ENCODE measurements at places on chromosomes 6 and 20.

- no peak for DNase-seq
Observed at GRCh38 chr20:59173938-59174491, 10.4 kb downstream of the ZNF831 start.

- no peak for DNase-seq
Observed at GRCh38 chr20:401682-402495, 6.2 kb upstream of the RBCK1 start.

DNA sequence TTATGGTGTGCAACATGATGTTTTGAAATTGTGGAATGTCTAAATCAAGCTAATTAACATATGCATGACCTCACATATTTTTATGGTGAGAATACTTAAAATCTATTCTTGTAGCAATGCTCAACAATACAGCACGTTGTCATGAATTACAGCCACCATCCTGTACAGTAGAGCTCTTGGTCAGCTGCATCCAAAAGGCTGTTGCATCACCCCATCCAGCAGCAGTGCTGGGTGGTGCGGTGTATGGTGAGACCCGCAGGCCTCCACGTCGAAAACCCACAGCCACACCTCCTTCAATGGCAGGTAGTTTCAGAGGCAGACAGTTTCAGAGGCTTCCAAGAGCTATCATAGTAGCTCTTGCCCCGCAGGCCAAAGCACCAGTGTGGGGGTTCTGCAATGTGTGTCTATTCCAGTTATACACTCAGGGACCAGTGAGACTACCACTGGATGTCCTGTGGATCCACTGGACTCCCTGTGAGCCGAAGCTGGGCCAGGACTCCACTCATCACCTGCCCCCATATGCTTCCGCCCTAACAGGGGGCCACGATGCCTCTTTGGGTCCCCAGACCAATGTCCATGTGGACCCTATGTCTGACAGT is 23.4 kb downstream of the PACSIN1 start:
- no peak for DNase-seq

- no peak for DNase-seq
Observed at GRCh38 chr20:39916236-39916765, 772.7 kb downstream of the MAFB start.

GRCh38 chr6:164167873-164168405 is 753.4 kb downstream of the QKI start:
- no peak for DNase-seq

GRCh38 chr6:168294901-168295300 is 24.7 kb downstream of the DACT2 start:
- no peak for DNase-seq

GRCh38 chr6:142548566-142548965 is 246.8 kb downstream of the ADGRG6 start:
- no peak for DNase-seq

DNA sequence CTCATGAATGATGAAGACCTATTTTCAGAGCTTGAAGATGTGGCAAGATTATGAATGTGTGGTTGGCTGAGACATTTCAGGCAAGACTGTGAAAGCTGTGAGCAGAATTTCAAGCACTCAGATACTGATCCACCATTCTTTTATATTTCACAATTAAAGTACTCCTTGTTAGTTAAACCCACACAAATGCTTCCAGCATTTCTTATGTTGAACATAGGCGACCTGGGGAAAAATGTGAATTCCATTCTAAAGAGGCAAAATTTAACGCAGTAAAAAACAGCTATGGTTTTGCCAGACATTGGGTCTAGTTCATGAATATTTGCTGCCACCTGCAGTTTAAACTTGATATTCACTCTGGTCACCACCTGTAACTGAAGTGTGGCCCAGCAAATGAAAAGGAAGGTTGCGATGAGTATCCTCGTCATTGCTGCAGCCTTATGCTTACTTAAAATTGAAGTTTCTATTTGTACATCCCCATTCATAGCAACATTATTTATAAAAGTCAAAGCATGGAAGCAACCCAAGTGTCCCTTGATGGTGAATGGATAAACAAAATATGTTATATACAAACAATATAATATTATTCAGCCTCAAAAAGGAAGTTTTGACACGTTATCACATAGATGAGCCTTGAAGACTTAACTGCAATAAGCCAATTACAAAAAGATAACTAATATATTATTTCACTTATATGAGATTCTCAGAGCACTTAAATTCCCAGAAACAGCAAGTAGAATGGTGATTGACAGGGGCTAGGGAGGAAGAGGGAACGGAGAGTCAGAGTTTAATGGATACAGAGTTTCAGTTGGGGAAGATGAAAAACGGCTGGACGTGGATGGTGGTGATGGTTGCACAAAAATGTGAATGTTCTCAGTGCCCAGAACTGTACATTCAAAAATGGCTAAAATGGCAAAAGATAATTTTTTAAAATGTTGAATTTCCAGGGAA is 32.4 kb upstream of the FAM184A start:
- DNase-seq = peak; percentile 5

DNA sequence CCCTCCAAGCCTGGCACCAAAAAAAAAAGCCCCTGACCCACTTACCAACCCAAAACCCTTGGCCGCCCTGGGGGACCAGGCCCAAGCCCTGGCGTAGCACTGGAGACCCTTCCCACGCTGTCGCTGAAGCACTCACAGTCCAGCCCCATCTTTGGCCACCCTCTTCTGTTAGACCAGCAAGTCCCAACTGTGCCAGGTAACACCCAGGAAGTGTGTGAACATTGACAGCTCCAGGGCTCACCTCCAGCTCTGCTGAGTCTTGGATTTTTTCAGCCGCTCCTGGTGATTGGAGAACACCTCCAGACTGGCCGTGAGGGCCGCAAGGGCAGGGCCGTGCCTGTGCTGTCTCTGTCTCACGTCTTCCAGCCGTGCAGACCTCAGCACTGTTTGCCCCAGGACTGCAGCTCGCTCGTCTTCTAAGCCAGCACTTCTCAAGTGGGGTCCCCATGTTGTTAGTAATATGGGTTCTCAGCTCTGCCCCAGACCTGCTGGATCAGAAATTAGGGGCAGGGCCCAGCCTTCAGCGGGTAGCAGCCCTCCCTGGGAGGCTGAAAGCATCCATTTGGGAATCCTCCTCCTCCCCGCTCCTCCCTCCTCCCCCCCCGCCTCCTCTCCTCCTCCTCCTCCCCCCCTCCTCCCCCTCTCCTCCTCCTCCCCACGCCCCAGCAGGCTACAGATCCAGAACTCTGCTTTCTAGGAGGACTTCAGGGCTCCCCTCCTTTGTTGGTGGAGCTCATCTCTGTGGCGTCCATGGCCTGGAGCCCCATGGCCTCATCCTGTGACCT is 18.1 kb downstream of the NPEPL1 start:
- no peak for DNase-seq

GRCh38 chr20:16346956-16347355 is 226.3 kb downstream of the KIF16B start:
- no peak for DNase-seq

GRCh38 chr6:104527761-104528415 is 331.8 kb downstream of the HACE1 start:
- no peak for DNase-seq

DNA sequence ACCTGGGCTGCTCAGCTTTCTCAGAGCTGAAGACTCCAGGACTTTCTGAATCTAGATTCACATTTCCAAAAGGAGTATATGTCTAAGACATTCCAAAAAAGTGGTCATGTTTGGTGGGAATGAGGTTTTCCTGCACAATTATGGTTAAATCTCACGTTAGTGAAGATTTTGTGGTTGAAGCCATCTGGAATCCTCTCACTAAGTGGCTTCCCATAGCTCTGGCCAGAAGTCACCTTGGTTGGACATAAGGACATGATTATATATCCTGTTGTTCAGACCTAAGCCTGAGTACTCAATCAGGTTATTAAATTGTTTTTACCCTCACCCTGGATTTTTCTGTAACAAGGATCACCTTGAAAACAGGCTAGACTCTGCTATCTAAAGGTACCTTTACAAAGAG is 176.1 kb upstream of the PLN start:
- DNase-seq = no peak

DNA sequence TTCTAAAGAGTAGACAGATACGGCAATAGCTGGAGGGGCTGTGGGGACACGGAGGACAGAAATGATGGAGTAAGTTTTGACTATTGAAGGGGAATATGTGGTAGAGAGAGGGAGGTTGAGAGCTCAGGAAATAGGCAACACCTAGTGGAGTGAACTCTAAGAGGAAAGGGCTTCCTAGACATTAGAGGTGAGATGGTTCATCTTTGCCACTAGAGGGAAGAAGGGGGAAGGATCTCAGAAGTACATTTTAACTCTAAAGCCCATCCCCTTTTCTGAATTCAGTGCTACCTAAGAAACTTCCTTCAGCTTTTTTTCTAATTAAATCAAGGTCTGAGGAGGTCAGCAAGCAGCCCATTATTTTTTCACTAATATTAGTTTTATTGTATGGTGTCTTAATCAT is 689.4 kb upstream of the MAP3K7 start:
- DNase-seq = no peak

DNA sequence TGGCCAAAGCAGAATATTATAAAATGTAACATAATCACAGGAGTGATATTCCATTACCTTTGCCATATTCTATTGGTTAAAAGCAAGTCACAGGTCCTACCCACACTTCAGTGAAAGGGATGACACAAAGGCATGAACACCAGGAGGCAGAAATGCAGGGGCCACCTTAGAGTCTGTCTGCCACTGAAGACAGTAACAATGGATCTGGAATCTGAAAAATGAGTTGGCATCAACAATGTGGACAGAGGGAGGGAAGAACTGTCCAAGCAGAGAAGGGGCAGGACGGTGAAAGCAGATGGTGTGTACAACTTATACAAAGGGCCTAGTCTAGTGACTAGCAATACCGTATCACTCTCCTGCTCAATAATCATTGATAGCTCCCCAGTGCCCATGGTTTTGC is 6.6 kb upstream of the LPIN3 start:
- no peak for DNase-seq

- no peak for DNase-seq
Observed at GRCh38 chr6:89799756-89800155, 19.8 kb downstream of the MDN1 start.

GRCh38 chr6:35677456-35677855 is 11.3 kb downstream of the FKBP5 start:
- no peak for DNase-seq

GRCh38 chr20:34435589-34435988 is 72.5 kb downstream of the ITCH start:
- DNase-seq = no peak

DNA sequence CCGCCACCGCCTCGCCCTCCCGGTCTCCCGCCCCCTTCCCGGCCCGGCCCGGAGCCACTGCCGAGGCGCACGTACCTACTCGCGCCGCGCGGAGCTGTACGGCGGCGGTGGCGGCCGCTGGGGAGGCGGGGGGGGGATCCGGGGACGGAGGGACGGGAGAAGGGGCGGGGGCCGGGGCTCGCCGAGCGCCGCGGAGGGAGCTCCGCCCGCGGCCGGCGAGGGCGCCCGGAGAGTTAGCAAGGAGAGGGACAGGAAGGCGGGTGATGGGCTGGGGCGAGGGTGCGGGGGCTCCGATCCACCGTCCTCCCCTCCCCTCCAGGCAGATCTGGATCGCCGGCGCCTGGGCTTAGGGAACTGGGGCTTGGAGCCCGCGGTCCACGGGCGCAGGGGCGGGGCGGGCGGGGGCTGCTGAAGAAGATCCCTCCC is 548 bp upstream of the TMEM74B start:
- DNase-seq = no peak

GRCh38 chr20:49511788-49512525 is 29.5 kb upstream of the KCNB1 start:
- no peak for DNase-seq

GRCh38 chr20:54208548-54209176 is 775 bp downstream of the PFDN4 start:
- no peak for DNase-seq

- no peak for DNase-seq
Observed at GRCh38 chr6:77055711-77056110, 407.6 kb downstream of the HTR1B start.

GRCh38 chr6:153208706-153209105 is 77.6 kb upstream of the RGS17 start:
- no peak for DNase-seq

DNA sequence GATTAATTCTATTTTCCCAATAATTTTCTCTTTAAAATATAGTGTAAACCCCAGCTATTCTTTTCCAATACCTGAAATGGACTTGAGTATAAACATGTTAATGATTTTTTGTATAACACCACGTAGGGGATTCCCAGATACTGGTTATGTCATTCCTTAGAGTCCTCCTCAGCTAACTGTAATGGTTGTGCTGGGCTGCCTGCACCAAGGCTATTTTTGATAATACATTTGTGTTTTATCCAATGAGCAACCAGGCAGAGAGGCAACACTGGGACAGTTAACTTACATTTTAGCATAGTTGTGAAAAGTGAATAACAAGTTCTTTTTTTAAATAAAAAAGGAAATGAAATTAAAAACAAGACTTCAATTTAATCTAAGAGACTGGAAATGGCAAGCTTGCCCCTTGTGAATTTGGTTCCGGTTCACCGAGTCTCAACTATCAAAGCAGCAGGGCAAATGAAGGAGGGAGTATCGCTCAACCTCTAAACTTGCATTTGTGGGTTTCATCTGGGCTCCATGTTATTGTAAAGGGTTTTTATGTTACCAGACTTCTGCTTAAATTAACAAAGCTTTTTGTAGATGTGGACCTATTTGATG is 18.8 kb upstream of the BACH2 start:
- no peak for DNase-seq

GRCh38 chr20:47111576-47111975 is 216.9 kb downstream of the EYA2 start:
- no peak for DNase-seq

DNA sequence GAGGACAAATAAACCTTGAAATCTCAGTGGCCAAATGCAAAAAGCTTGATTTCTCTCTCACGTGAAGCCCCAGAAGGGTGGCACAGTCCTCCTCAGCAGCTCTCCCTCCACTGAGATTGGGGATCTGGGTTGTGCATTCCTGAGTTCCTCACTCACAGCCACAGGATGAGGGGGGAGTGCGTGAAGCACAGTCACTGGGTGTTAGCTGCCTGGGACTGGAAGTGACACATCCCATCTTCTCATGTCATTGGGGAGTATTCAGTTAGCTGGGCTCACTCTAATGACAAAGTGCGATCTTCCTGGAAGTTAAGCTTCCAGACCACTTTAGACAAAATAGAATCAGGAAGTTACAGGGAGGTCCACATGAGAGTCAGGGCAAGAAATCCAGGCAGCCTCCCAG is 192.2 kb upstream of the LRFN2 start:
- no peak for DNase-seq

- no peak for DNase-seq
Observed at GRCh38 chr6:33828764-33829731, 25.2 kb upstream of the MLN start.

- DNase-seq = no peak
Observed at GRCh38 chr20:49446808-49447207, 35.7 kb downstream of the KCNB1 start.

- no peak for DNase-seq
Observed at GRCh38 chr20:61810066-61810737, 255.5 kb downstream of the TAF4 start.

GRCh38 chr20:64104667-64105451 is 2.5 kb downstream of the NPBWR2 start:
- DNase-seq = no peak
